ENCODE measurements at places on chromosomes 6 and 20. TPM values are rescaled to one million over a fixed set of nuclear protein-coding genes. Genes with fewer than 3 reads are reported as not detected.

DNA sequence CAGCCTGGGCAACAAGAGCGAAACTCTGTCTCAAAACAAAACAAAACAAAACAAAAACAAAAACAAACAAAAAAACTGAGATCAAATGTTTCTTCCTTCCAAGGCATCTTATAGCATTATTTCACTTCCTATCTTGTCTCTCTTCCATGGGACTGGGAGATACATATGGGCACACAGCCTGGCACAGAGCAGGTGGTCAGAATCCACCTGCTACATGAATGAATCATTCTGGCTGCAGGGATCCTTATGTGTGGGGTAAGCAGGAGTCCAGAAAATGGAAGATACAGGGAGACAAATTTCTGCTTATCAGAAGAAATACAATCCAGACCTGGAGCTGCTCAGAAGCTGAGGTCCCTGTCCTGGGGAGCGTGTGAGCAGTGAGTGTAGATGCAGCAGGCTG lies 18.2 kb upstream of the CCM2L start:
- no peaks in the 10 kb centered on the region for H3K36me3 ChIP-seq
- DNase-seq: no peak
- peaks cover 48% of the 10 kb centered on the region for H3K27me3 ChIP-seq
- H3K4me1 ChIP-seq: no peaks in the 10 kb centered on the region
- no peak overlapping the region for H3K27ac ChIP-seq

DNA sequence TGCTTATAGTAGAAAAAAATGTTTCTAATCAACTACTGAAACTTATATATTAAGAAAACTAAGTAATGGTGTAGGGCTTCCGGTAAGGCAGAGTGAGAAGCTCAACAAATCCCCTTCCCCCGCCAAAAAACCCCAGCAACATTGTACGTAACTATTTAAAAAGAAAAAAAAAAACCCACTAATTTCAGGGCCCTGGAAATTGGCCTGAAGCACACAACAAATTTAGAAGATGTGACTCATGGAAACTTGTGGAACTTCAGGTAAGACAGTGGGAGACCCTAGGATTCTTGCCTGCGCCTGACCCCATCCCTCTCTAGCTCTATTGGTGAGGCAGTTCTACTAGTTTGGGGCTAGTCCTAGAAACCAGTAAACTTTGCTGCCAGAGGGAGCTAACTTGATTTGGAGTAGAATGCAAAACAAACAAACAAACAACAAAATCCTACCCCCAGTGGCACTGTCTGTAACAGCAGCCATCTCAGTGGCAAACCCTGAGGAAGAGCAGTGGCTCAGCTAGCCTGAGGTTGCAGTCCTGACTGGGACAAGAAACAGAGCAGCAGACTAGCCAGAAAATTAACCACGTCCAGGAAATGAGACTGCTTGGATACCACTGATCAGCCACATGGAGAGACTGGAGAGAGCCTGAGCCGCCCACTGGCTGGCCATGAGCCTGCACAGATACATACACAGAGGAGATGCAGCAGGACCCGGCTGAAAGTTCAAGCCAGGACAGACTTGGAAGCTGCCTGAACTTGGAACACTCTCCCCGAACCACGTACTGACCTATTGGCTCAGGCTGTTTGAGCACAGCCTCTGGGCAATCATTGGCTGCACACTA lies 135.1 kb downstream of the TBXT start:
- H3K36me3 ChIP-seq: no peaks in the 10 kb centered on the region
- H3K4me3 ChIP-seq: no peak overlapping the region
- H3K27me3 ChIP-seq: 0 out of 2 replicates have a peak, but pooled peaks cover 3% of the 10 kb centered on the region
- no peaks in the 10 kb centered on the region for H3K4me1 ChIP-seq

DNA sequence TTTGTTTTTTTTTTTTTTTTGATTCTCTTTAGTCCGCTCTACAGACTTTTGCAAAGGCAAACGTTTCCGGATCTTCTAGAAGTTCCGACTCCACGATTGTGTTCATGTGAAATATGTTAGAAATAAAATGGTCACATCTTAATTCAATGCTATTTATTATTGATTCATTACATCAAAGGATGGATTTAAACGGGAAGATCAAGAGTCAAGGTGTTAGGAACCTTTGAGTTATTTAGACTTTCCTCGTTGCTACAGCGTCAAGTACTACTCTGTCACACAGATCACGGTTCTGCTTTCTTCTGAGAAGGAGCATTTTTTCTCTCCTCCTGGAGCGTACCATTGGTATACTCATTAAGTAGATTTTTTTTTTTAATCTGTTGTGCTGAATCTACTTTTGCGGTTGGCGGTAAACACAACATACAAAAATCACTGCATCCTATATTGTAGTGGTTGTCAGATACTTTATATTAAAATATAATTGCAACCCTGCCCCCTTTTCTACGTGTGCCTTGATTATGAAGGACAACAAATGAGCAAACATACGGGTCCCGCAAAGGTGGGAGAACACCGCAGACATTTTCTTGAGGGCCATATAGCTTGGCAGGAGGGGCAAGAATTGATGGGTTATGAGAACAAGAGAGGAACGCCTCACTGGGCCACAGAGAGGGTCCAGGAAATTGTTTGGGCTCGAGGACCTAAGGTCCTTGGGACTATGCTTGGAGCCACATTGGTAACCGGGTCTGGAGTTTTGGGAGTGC lies 17.5 kb downstream of the HMGN4 start:
- H3K4me1 ChIP-seq: peaks cover 31% of the 10 kb centered on the region
- H3K27me3 ChIP-seq: no peaks in the 10 kb centered on the region
- peak; percentile 24 for DNase-seq
- no peaks in the 10 kb centered on the region for H3K36me3 ChIP-seq
- H3K4me3 ChIP-seq: peak overlapping the region; percentile 69

- no peaks in the 10 kb centered on the region for H3K4me1 ChIP-seq
- no peaks in the 10 kb centered on the region for H3K27me3 ChIP-seq
- H3K36me3 ChIP-seq: no peaks in the 10 kb centered on the region
Measured at GRCh38 chr6:56002336-56002735, 126.9 kb upstream of the BMP5 start.

DNA sequence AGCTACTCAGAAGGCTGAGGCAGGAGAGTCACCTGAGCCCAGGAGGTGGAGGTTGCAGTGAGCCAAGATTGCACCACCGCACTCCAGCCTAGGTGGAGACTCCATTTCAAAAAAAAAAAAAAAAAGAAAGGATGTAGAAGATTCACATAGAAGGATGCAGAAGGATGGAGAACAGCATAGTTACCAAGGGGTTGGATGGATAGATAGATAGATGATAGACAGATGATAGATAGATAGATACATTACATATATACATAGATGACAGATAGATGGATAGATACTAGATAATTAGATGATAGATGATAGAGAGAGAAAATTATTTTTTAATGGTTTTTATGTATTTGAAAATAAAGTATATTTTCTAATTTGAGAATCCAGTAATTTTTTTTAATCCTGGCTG lies 160.7 kb upstream of the ARID1B start:
- H3K36me3 ChIP-seq: no peaks in the 10 kb centered on the region
- H3K27me3 ChIP-seq: no peaks in the 10 kb centered on the region
- no peaks in the 10 kb centered on the region for H3K4me1 ChIP-seq
- DNase-seq: no peak
- no peak overlapping the region for H3K27ac ChIP-seq
- H3K4me3 ChIP-seq: no peak overlapping the region

DNA sequence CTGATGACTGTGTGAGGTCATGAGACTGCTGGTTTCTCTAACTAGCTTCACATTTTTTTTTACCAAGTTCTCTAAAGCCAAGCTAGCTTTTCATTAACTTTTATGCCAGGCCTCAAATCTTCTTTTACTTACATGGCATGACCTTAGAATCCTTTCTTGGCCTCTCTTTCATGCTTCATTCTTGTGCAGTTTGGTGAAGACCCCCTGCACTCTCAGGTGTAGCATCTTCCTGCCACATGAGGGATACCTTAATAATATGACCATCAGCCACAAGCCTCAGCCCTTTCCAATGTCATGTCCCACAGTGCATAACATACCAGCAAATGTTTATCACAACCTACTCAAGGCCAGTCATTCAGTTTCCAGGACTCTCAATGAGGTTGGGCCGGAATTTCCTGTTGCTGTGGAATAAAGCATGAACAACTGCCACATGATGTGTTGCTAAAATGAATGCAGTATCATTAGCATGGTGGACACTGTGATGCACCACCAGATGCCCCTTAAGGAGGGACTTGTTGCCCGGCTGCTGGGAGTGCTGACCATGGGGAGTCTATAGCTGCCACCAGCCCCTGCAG lies 72.2 kb downstream of the RIN2 start:
- no peak for DNase-seq
- H3K4me1 ChIP-seq: peaks cover 6% of the 10 kb centered on the region
- H3K36me3 ChIP-seq: no peaks in the 10 kb centered on the region
- H3K27me3 ChIP-seq: no peaks in the 10 kb centered on the region
- no peak overlapping the region for H3K27ac ChIP-seq
- H3K4me3 ChIP-seq: no peak overlapping the region

DNA sequence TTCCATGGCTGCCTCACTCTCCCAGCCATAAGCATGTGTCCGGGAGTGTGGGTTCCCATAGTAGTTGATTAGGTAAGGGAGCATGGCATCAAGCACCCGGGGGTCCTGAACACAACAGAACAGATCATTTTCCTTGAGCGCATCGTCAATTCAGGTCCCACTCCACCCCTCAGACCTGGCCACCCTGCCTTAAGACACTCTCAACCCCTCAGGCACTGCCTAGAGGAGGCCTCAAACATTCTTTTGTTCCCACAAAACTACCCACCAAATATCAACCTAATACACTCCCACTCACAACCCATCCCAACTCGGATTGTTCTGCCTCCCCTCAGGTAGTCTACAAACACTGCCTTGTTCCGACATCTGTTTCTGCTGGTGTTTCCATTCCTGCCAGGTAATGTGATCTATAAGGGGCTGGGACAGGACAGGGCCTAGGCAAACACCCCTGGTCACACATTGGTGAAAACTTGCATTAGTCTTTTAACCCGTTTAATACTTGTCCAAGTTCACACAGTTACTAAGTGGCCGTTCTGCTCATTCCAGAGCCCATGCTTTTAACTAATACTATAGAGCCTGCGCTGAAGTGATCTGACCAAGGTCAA lies 1.4 kb downstream of the NFS1 start:
- H3K4me1 ChIP-seq: peaks cover 25% of the 10 kb centered on the region
- H3K36me3 ChIP-seq: peaks cover 16% of the 10 kb centered on the region
- no peak for DNase-seq
- H3K4me3 ChIP-seq: peak overlapping the region; percentile 96
- H3K27me3 ChIP-seq: no peaks in the 10 kb centered on the region
- no peak overlapping the region for H3K27ac ChIP-seq

GRCh38 chr6:22582417-22583205 lies 13.2 kb downstream of the HDGFL1 start:
- no peaks in the 10 kb centered on the region for H3K27me3 ChIP-seq
- no peak for DNase-seq
- no peaks in the 10 kb centered on the region for H3K36me3 ChIP-seq
- no peaks in the 10 kb centered on the region for H3K4me1 ChIP-seq
- H3K27ac ChIP-seq: no peak overlapping the region
- no peak overlapping the region for H3K4me3 ChIP-seq

DNA sequence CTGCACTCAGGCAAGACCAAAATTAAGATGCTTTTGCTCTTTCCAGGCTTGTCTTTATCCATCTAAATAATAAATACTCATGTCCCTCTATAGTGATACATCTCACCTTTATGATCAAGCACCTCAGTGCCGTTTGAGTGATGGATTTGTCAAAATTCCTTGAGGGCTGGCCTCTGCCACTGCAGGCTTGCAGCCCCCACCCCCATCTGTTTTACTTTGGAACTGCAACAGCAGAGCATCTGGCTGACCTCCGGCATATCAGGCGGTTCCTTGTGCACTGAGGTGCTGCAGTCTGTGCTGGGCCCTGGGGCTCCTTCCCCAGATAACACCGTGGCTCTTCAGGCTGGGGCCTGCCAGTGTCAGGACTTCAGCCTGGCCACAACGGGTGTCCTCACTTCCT lies 386.9 kb downstream of the CDH26 start:
- no peak overlapping the region for H3K4me3 ChIP-seq
- no peak for DNase-seq
- H3K27me3 ChIP-seq: peaks cover 32% of the 10 kb centered on the region
- H3K36me3 ChIP-seq: no peaks in the 10 kb centered on the region
- no peaks in the 10 kb centered on the region for H3K4me1 ChIP-seq

- no peak for DNase-seq
- H3K4me1 ChIP-seq: no peaks in the 10 kb centered on the region
- no peaks in the 10 kb centered on the region for H3K36me3 ChIP-seq
- peaks cover 85% of the 10 kb centered on the region for H3K27me3 ChIP-seq
- H3K27ac ChIP-seq: no peak overlapping the region
Measured at GRCh38 chr6:313917-314316, 21.6 kb downstream of the DUSP22 start.

The TTLL9 gene
- 1.8 TPM for total RNA-seq
